ENCODE measurements at places on chromosomes 3 and 15.

DNA sequence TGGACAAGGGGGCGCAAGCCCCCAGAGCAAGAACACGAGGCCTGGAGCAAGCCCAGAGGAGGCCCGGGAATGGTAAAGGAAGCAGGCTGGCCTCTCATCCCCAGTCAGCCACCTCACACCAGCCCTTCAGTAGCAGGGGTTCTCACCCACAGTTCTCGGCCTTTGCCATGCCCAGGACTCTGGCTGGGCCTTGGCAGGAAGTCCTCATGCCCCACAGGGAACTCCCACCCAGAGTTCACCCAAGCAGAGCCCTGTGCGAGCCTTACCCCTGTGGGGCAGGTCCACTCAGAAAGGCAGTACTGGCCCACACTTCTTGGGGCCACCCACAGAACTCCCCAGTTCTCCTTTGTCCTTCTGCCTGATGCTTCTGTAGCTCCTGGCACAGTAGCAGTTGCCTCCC, 30.3 kb downstream of the CYP11A1 start:
- DNase-seq = no peak

DNA sequence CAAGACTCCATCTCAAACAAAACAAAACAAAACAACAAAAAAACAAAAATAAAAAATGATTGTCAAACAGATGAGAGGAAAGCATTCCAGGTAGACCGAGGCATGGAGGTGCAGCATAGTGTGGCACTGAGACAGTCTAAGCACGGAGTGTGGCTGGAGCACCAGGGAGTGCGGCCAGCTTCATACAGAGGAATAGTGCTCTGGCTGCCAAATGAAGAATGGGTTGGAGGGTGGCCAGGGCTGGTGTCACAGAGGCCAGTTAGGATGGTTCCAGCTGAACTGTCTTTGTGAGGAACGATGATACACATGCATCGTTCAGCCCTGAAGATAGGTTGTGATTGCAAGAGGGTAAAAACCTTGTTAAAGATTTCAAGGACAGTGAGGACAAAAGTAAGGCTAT, 28.3 kb downstream of the MITF start:
- DNase-seq = no peak

DNA sequence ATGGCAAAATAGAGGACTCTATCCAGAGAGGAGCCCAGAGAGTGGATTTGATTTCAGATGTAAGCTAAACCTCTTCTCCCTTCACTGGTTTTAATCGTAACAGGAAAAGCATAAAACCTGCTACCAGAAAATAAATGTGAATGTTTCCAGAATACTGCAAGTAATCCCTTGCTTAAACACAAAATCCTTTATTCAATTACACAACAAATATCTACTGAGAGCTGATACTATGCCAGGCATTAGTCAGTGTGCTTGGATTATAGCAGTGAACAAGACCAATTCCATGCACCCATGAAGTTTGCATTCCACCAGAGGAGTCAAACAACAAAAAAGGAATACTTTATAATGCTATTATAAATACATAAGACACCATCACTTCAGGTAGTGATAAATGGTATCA, 15.1 kb downstream of the AVEN start:
- DNase-seq = no peak

- no peak for DNase-seq
Measured at GRCh38 chr3:189236352-189236751, 64.6 kb downstream of the TPRG1 start.

All from NCI-H2107 (cell line).